ENCODE measurements at places on chromosomes 4 and X.

- DNase-seq = peak; percentile 96
These were observed 28.2 kb downstream of the ANXA5 start for GRCh38 chr4:121668368-121669162.

GRCh38 chrX:83888585-83888984 lies 27.6 kb downstream of the CYLC1 start:
- DNase-seq = no peak

DNA sequence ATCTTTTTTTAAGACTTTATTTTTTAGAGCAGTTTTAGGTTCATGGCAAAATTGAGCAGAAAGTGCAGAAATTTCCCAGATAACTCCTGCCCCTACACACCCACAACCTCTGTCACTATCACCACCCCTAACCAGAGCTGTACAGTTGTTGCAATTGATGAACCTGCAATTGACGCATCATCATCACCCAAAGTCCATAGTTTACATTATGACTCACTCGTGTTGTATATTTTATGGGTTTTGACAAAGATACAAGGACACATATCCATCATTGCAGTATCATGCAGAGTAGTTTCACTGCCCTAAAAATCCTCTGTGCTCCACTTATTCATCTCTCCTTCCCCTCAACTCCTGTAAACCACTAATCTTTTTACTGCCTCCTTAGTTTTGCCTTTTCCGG lies 34.5 kb upstream of the WAS start:
- no peak for DNase-seq

DNA sequence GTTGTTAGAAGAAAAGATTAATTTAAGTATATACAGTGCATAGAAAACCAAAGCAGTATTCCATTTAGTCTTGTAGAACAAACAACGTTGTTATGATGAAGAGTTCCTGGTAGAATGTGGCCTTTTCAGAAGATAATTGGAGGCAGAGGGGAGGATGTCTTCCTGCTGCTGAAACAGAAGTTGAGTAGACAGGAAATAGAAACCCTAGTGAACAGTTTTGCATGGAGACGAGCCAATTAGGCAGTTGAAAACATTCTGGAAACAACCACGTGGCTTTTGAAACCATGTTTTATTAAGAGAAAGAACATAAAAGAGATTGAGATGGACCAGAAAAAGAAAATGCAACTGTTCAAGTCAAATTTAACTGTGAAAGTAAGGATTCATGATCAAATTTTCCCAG lies 325.2 kb downstream of the CAMK2D start:
- no peak for DNase-seq

DNA sequence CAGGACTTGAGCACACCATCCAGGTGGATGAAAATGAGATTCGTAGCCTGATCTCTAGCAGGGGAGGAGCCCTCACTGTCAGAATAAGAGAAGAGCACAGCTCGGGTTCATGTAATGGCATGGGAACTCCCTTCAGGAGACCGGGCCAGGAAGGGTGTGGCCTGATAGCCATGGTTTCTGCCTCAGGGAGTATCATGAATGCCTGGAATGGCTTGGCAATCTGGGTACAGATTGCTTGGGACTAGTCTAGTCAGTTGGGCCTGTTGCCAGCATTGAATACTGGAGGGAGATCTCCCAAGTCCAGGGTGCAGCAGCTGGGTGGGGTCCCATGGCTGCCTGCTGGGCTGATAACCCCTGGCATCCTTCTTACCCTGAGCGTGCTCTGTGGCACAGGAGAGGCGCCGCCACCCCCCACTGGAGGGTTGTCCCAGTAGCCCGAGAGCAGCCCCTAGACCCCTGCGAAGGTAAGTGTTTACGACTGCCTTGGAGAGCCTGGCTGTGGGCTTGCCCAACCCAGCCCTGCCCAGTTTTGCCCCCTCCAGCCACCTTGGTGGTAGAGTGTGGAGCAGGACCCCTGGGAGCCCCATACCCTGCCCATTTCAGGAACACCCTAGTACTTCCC lies 298.8 kb downstream of the TEX13A start:
- no peak for DNase-seq

DNA sequence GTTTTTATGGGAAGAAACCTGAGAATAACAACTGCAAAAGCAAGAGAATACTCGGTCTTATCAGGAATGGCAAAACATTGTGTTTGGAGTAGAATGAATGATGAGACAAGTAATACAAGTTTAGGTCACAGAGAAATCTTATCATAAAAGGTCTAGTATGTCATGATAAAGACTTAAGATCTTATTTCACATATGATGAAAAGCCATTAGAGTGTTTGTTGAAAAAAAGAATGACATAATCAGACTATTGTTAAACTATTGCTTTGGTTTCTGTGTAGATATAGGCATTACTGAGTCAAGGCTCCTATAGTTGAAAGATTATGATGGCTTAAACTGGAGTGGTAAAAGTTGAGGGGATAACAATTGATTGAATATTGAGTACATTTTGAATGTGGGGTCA lies 603.6 kb downstream of the CCSER1 start:
- no peak for DNase-seq

DNA sequence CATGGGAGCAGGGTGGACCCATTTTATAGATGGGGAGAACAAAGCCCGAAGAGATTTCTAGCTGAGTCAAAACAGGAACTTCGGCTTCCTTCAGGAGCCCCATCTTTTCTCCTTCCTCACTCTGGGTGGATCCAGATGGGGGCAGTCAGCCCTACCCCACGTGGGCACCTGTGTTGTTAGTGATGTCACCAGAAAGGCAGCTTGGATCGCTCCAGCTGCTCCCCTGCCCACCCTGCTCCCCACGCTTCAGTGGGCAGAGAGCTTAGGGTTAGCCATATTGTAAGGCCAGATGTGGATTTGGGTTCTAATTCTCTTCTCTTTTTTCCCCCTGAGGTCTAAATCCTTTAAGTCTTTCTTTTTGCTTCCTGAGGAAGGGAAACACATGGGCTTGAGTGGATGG lies 132.3 kb upstream of the PJA1 start:
- DNase-seq = no peak

DNA sequence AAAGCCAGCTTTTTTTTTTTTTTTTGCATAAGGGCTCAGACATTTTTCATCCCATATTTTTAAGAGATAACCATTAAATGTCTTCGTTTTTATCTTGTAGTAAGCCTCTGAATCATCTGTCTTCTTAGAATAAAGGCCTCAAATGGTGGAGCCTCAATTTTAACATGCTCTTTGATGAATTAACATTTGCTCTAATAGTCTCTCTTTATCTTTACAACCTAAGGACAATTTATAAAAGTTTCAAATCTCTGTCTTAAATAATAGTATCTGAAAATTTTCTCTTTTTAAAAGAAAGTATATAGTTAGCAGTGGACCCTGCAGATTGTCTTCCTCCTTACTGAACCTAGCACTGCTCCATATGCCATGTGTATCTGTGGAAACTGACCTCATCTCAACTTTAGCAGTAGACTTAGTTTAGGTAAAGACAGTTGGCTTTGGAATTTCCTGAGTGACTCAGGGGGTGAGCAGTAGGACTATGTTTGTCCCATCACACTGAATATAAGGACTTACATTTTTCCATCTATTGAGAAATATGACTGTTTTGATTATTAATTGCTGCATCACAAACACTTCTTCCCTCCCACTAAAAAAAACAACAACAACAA lies 1658.0 kb downstream of the STIM2 start:
- DNase-seq = no peak

DNA sequence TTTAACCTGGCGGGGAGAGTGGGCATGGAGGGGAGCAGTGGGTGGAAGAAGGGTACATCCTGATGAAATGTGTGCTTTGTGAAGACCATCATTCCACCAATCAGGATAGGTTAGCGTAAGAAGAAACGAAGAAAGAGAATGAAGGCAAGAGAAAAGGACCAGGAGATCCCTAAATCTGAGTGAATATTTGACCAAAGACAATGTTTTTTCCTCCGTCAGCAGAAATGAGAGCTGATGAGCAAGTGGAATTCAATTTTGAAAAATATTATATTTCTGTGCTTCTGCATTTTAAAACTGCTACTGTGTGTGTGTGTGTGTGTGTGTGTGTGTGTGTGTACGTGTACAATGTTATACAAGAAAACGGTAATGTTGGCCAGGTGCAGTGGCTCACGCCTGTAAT lies 58.3 kb upstream of the NOCT start:
- no peak for DNase-seq

DNA sequence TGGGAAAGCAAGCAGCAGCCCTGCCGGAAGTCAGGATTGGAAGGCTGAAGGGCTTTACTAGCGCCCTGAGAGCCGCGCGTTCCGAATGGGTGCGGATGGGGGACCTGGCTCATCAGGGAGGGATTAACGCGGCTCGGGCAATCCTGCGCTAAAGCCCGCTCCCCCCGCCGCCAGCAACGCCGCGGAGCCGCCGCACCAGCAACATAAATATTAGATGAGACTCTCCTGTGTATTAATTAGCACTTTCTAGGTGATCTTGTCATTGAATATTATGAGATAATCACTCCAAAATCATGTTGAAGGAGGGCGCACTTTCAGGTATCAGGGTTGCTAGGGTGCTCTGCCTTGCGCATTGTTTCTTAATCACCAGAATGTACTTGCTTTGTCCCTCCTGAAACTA lies 357.2 kb upstream of the FAM241A start:
- no peak for DNase-seq

DNA sequence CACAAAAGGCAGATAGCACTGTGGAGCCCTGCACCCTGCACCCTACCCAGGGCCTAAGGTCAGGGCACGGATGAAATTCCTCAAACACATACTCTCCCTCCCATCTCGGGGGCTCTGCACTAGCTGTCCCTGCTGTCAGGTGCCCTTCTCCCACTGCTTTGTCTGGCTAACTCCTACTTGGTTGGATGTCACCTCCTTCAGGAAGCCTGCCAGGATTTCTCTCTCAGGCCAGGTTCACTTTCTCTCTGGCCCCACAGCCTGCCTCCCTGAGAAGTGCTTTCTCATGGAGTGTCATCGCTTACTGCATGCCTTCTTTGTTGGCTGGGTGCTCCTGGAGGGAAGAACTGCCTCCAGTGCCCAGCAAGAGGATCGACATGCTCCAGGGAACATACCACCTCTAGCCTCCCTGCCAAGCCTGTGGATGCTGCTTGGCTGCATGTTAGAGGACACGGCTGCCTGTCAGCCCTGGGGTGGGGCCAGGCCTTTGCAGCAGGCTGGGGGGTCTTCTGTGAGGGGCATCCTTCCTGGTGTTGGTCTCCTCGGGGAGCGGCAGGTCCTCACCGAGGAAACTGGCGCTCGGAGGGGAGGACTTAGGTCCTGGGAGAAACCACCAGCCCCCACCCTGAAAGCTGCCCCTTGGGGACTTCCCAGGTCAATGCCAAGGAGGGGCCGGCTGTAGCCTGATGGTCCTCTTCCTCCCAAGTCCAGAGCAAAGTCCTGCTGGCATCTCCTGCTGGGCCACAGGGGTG lies 15.0 kb downstream of the ABLIM2 start:
- no peak for DNase-seq

- DNase-seq = no peak
These were observed 811 bp downstream of the FLNA start for GRCh38 chrX:154373340-154374306.

- no peak for DNase-seq
These were observed 363.3 kb downstream of the NAF1 start for GRCh38 chr4:162803378-162803777.

DNA sequence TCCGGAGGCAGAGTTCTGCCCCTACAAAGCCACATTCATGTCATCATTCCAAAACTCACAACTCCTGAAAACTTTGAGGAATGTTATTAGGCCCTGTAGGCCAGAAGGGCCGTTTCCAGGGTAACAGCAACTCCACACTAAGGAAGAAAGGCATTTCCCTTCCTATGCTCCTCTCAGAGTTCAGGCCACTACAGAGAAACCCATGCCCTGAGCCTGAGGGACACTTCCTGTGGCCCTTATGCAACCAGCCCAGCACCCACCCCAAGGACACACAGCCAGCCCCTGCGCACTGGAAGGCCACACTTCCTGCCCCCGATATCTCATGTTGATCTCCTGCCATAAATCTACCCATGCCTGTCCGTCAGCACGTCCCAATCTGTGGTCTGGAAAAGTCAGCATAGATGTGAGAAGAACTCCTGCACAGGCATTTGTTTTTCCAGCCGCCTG lies 289.3 kb downstream of the BCOR start:
- DNase-seq = peak; percentile 70

- DNase-seq = no peak
These were observed 73.8 kb downstream of the KDM6A start for GRCh38 chrX:44946771-44947170.

DNA sequence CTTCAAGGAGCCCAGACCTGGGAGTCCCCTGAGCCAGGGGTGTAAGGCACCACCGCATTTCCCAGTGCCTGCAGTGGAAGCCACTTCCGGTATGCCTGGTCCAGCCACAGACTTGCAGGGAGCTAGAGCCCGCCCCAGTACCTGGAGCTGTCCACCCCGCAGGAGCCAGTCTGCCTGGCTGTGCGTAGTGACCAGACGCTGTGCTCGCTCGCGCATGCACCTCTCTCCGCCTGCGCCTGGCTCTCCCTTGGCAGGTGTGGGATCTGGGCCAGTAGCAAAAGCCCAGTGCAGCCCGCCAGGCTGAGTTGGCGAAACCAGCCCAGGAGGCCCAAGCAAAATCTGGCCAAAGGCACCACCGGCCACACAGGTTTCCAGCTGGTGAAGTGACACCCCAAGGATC lies 973.7 kb upstream of the AGA start:
- DNase-seq = no peak

DNA sequence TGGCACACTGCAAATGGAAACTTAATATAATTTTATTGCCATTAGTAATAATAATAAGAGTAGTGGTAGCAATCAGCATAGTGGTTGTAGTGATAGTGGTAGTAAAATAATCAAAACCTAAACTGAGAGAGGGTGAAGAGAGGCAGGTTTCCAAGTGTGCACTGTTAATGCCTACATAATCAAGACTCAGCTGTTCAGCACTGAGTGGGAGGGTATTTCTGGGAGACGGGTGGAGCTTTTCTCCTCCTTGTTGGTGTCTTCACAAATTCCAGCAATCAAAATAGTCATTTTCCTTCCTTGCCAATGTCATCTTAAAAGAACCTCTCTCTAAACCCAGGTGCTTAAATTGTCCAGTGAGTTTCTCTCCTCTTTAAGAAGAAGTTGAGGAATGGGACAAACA lies 18.6 kb downstream of the CCDC149 start:
- no peak for DNase-seq

- DNase-seq = no peak
These were observed 70.7 kb upstream of the NFKB1 start for GRCh38 chr4:102430461-102430910.

DNA sequence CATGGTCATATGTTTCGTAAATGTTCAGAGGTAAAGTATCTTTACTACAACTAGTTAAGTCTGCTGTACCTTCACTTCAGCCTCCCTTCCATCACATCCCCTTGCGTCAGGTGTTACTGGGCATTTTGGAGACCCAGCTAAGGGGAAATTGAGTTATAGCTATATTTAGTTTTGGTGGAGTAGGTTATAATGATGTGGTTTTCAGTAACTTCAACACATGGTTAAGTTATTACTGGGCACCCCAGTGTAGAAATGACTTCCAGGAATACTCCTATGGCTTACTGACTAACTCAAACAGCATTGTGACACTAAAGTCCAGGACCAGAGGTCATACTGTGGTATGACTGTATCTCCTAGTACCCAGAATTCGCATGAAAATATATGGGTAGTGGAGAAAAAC lies 23.4 kb upstream of the ACSL1 start:
- no peak for DNase-seq

DNA sequence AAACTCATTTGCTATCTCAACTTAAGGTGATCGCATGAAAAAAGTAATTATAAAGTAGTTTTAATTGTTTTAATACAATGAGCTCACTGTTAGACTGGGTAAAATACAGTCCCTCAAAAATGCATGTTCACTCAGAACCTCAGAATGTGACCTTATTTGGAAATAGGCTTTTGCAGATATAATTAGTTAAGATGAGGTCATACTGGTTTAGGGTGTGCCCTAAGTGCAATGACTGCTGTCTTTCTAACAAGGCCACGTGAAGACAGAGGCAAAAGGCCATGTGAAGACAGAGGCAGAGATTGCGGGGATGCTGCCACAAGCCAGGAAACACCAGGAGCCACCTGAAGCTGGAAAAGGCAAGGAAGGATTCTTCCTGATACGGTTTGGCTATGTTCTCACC lies 262.1 kb downstream of the NKX6-1 start:
- DNase-seq = no peak

Measured in AG09309 (cell line).